Effector CD8-positive, alpha-beta T cell (primary cell): ENCODE measurements at places on chromosomes 12 and 14.

DNA sequence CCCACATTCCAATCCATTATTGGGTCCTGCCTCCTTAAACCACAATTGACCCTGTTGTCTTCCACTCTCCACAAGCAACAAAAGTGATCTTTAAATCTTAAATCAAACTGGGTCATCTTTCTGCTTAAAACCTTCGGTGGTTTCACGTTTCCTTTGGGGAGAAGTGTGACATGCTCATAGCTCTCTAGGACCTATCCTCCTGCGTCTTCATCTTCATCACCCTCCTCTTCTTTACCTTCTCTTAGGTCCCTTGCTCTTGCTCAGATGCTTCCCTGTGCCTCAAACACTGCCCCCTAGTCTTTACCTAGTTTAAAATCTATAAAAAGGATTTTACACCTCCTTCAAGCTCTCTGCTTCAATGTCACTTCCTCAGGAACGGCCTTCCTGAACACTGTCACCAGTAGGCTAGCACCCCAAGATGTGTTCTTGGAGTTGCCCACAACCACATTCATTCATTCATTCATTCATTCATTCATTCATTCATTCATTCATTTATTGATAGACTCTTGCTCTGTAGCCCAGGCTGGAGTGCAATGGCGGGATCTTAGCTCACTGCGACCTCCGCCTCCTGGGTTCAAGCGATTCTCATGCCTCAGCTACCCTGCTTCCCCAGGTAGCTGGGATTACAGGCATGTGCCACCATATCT, 46.8 kb downstream of the GALNT4 start:
- DNase-seq = no peak

DNA sequence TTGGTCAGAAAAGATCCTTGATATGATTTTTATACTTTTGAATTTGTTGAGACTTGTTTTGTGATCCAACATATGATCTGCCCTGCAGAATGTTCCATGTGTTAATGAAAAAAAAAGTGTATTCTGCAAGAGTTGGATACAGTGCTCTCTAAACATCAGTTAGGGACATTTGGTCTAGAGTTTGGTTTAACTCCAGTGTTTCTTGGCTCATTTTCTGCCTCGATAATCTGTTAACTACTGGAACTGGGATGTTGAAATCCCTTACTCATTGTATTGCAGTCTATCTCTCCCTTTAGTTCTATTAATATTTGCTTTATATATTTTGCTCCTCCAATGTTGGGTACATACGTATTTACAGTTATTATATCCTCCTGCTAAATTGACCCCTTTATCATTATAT, 18.3 kb upstream of the TXNRD1 start:
- DNase-seq = no peak

GRCh38 chr12:54988402-54989054, 4.0 kb upstream of the TESPA1 start:
- no peak for DNase-seq

GRCh38 chr12:55469291-55469690, 647 bp downstream of the OR6C70 start:
- no peak for DNase-seq

DNA sequence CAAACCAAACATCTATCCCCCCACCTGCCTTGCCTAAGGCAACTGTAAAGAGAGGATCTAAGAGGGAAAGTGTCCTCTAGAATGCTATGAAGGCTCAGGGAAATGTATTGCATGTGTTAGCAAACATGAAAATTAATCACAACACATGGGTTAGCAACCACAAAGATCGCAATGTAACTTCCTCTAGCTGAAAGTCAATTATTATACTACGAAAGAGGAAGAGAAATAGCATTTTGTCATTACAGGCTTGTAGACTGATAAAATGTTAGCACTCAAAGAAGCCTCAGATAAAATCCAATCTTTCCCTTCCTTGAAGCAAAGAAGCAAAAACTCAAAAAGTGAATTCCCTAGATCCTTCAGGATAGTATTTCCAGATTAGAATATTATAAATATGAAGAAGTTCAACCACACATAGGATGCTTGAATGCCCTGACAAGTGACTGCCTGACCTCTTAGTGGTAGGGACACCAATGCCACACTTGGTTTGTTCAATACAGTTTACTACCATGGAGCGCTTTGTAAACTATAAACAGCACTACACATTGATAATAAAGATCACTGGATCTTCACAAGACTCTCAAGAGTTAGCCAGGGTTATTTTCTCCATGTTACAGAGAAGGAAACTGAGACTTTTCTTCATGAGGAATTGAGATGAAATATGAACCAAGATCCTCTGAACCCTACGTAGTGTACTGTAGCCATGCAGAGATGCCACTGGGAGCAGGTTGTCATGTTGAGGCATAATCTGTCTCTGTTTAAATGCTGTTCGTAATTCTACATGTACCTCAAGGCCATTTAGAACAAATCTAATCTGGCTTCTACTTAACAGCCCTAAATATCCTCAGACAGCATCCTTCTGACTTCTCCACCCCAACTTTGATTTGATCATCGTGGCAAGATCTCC, 100.7 kb downstream of the ITPR2 start:
- no peak for DNase-seq
